ENCODE measurements at places on chromosomes 16 and 17.
A peak's percentile ranks its signal among the peaks of the same experiment; 100 is the strongest.

- DNase-seq, result no peak
These were observed 101.5 kb upstream of the CNTNAP4 start for GRCh38 chr16:76175718-76176117.

- no peak for DNase-seq
These were observed 47.4 kb downstream of the WDR45B start for GRCh38 chr17:82600731-82601446.

DNA sequence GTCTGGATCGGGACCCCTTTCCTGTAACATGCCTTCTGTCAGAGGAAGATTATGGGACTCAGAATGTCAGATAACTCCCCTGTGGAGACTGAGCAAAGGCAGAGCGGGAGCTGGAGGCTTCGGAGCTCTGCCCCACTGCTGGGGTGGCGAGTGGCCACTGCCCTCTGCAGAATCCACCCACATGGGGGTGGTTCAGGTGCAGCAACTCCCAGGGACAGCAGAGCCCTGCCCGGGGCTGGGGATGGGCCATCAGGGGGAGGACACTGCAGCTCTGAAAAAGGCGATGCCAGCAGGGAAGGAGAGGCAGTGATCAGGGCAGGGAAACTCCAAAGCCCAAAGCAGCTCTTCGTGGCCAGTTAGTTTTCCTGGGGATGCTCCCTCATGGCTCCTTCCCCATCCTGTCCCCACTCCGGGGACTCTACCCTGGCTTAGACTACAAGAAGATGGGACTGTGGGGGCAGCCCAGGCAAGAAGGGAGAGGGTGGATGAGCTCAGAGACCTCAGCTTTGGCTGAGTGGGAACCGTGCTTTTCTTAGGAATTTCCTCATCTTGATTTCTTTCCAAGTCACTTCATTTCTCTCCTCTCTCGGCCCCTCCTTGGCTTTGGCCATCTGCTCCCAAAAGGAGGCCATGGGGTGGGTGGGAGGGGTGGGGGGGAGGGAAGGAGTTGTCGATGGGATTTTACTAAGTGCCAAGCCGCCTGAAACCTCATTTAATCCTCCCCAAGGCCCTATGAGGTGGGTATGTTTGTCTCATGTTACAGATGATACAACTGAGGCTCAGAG lies 4.0 kb downstream of the CA4 start:
- DNase-seq, result no peak

GRCh38 chr17:565521-565920 lies 149.1 kb downstream of the VPS53 start:
- peak; percentile 29 for DNase-seq

DNA sequence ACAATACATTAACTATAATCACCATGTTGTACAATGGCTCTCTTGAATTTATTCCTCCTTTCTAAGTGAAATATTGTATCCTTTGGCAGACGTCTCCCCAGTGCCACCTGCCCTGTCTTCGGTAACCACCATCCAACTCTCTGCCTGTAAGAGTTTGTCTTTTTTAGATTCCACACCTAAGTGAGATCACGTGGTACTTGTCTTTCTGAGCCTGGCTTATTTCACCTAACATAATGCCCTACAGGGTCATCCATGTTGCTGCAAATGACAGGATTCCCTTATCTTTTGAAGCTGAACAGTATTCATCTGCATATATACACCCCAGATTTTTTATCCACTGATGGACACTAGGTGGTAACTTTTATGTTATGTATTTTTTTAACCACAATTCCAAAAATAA lies 24.2 kb downstream of the ORC6 start:
- DNase-seq, result no peak

- DNase-seq, result no peak
These were observed 80.9 kb downstream of the KLHDC4 start for GRCh38 chr16:87684711-87685404.

- peak; percentile 95 for DNase-seq
These were observed 664 bp downstream of the HBQ1 start for GRCh38 chr16:180681-181564.

GRCh38 chr17:48237456-48237855 lies 129.9 kb downstream of the SNX11 start:
- no peak for DNase-seq

- DNase-seq, result no peak
These were observed 45.5 kb downstream of the TBC1D16 start for GRCh38 chr17:79990051-79990592.

GRCh38 chr16:89409161-89409711 lies 81.1 kb downstream of the ANKRD11 start:
- DNase-seq, result no peak

DNA sequence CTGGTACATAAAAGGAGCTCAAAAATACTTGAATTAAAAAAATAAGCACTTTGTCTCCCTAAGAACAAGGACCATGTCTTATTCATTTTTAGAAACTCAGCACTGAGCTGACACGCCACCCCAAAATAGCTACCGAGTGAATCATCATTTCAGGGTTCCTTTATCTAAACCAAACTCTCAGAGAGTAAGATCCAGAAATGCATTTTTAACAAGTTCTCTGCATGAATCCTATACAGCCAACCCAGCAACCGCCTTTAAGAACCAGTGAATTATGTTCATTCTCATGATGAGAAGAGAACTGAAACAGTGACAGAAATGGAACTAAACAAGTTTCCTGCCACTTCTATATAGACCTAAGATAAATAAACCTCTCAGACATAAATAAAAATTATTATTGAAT lies 8.7 kb downstream of the C16orf87 start:
- DNase-seq, result no peak

DNA sequence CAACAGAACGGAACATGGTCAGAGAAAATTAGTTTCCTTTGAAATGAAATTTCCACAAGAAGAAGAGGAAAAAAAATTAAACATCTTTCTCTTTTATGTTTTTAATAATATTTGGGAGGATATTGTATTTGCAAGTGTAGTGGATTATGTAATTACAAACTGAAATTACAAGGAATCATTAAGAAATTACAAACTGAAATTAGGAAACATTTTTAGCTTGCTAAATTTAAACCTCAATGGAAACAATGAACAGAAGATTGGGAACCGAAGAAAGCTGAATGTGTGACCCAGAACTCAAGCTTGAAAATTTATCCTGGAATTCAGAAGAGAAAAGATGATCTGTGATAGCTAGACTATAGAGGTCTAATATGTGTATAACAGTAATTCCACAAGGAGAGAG lies 4.4 kb upstream of the PIK3R5 start:
- no peak for DNase-seq

DNA sequence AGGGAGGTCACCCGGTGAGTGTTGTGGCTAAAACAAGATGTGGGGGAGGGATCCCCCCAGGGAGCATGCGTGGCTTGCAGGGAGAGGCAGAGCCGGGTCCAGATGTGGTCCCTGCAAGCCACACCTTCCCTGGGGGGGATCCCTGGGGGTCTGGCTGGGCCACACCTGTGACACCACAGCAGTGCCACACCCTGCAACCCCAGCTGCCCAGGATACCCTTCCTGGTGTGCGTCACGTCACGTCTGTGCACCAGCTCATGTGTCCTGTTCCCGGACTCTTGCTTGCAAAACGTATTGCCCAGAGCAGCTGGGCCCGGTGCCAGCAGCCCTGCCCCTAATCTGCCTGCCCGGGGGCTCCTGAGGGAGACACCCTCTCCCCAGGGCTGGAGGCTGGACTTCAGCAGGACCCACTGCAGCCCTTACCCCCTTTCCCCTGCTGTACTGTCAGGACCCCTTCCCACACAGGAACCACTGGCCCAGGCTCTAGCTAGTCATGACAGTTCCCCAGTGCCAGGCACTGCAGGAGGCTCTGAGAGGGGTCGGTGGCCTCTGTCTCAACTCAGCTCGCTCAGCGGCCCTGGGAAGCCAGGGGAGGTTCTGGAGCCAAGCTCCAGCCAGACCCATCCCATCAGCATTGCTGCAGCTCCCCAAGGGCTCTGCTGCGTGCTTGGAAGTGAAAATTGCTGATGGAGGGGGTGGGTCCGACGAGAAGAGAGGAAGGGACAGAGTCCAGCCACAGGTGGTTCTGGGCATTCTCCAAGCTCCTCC lies 25.8 kb upstream of the ACSF3 start:
- no peak for DNase-seq

DNA sequence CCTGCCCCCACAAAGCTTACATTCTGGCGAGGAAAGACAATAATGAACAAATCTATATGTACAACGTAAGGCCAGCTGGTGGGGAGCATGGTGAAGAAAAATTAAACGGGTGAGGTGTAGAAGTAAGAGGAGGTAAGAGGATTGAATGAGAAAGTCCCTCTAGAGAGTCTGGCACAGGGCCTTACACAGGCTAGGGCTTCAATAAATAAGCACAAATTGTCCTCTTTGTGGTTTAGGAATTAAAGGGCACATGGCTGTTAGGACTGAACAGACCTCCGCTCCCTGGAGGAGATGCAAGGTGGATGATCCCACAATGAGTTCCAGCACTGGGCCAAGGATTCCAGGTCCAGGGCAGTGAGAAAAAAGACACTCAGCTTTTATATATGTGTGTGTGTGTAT lies 43.1 kb upstream of the HAPSTR1 start:
- DNase-seq, result no peak

- DNase-seq, result no peak
These were observed 41.2 kb downstream of the MEAK7 start for GRCh38 chr16:84463221-84463620.

GRCh38 chr17:12328204-12328603 lies 307.5 kb downstream of the MAP2K4 start:
- no peak for DNase-seq

- peak; percentile 84 for DNase-seq
These were observed 1.6 kb upstream of the PPP1R9B start for GRCh38 chr17:50151937-50152547.

DNA sequence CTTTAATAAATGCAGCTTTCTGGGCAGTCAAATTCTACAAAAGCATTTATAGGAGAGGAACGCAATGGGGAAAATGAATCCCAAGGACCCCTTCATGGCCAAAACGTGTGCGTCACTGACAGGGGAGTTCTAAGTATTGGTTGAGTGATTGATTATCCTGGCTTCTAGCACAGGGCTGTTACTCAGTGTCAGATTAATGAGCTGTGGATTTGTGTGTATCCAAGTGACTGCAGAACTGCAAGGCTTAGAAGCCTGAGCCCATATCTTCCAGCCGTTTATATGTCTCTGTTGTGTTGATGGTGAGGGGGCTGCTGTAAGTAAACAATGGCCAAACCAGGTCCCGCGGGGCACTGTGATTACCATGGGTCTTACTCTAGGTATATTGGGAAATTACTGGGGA lies 129.4 kb downstream of the SHISA9 start:
- DNase-seq, result no peak

- DNase-seq, result no peak
These were observed 48.0 kb downstream of the SMPD3 start for GRCh38 chr16:68400083-68400923.

DNA sequence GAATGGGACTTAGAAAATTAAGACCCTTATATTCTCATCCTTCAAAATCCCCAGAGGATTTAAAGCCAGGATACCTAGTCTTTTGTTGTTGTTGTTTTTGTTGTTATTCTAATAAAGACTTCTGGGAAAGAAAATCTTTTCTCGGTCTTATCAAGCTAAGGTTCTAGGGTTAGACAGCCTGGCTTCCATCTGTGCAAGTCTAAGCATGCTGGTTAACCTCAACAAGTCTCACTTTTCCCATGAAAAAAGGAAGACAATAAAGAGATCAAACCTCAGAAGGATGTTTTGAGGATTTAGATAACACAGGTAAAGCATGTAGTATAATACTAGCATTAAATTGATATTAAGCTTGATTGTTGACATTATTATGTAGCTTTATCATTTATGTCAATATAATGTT lies 486.4 kb upstream of the SOX9 start:
- no peak for DNase-seq

Data from iPS-NIHi11 (cell line).